ENCODE measurements at places on chromosomes 12 and 14.

GRCh38 chr12:119547001-119547400, 46.6 kb upstream of the TMEM233 start:
- no peak for DNase-seq

GRCh38 chr12:79435742-79436141, 255.0 kb downstream of the PAWR start:
- DNase-seq, result no peak

GRCh38 chr14:59028476-59029202, 159.8 kb upstream of the DAAM1 start:
- DNase-seq, result peak; percentile 4

DNA sequence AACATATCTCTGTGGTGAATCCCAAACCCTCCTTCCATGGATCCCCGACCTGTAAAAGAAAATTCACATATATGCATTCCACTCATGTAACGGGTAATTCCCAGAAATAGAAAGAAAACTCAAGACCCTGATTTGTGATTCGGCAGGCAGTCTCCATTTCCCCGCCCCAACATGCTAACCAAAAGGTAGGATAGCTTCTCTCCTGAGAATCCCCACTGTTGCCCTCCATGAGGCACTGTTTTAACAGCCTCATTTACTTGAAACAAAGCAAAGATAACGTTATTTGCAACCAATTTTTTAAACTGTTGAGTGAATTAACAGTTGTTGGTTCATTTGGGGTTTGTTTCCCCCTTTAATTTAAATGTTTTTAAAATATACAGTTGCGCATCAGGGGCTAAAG, 774 bp upstream of the SLC2A13 start:
- DNase-seq, result no peak
